ENCODE measurements at places on chromosomes 2 and 18.

DNA sequence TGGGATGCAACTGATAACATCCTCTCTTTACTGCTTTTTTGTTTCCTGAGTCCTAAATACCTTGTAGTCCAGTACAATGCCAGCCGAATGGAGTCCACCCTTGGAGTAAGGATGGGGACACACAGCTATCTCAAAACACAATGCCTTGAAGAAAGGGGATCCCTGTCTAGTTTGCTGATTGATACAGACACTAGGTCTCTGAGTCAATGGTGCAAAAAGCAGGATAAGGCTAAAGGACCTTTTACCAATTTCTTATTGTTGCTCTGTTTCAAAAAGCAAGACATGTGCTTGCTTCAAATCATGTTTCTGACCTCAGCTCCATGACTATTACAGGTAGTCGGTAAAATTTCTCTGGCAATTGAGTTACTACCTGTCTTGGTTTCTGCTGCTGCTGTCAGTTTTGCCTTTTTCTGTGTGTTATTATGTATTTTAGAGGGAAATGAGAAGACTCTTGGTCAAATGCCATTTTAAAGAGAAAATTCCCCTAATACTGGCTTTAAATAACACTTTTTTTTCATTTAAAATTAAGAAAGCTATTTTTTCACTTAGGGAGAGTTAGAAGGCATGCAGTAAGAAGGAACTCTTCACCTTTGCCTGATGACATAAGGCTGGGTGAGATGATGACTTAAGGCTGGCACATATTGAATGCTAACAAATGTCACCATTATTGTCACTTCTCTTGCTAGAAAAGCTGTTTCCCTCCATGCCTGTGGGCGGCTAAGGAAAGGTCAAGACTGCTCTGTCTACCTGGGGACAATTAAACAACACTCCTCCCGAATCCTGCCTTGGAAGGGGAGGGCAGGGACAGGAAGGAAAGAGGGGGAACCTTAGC, 4.9 kb upstream of the FIGLA start:
- DNase-seq, result no peak

GRCh38 chr2:21441442-21441841, 317.7 kb downstream of the TDRD15 start:
- no peak for DNase-seq

DNA sequence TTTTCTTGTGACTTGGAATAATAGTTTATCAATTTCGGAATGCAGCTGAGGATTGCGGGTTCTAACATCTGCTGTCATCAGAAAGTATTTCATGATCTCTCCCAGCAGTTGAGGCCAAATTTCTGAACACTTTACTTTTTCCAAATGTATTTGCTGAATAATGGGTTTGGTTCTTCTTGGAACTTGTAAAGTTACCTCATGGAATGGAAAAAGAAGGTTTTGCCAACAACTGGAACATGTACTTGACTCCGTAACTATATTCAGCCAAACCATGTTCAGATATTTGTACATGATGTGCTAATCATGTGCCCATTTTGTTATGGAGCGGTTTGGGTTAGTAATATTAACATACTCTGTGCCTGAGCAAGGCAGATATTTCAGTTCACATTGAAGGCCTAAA, 119.6 kb downstream of the LCLAT1 start:
- DNase-seq, result no peak

- DNase-seq, result no peak
Measured at GRCh38 chr18:6207941-6208340, 206.8 kb downstream of the L3MBTL4 start.

GRCh38 chr2:98847853-98848252, 88.2 kb downstream of the CRACDL start:
- DNase-seq, result no peak

DNA sequence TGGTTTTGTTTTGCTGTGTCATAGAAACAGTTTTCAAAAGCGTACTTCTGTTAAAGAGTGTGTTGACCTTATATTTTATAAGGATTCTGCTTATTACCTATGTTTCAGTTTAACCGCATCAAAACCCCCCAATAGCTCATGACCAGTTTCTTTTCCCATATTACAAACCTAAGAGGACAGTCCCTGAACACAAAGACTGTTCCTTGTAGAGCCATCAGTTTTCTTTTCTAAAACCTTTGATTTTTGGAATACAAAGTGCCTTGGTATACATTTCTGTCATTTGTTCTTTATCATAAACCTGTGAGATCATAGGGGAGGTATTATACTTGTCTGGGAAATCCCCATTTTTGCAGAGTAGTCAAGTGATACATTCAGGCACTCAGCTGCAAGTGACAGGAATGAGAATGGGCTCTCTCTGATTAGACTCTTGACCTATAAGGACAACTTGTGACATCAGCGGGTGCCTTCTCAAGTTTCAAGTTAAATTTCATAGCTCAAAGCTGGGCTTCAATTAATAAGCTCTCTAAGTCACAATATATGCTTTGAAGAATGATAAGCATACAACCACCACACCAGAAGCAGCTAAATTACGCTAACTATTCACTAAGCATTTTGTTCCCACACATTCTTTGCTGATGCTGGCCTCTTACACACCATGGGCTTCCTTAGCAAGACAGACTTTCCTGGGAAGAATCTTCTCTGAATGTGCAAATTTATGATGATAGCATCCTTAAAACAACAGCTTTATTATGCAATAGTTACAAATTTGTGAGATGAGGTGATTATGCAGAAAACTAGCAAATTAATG, 97.5 kb upstream of the CD302 start:
- no peak for DNase-seq

- DNase-seq, result no peak
Measured at GRCh38 chr2:1488851-1489250, 75.6 kb downstream of the TPO start.

GRCh38 chr2:189440644-189440946, 679 bp upstream of the WDR75 start:
- no peak for DNase-seq

DNA sequence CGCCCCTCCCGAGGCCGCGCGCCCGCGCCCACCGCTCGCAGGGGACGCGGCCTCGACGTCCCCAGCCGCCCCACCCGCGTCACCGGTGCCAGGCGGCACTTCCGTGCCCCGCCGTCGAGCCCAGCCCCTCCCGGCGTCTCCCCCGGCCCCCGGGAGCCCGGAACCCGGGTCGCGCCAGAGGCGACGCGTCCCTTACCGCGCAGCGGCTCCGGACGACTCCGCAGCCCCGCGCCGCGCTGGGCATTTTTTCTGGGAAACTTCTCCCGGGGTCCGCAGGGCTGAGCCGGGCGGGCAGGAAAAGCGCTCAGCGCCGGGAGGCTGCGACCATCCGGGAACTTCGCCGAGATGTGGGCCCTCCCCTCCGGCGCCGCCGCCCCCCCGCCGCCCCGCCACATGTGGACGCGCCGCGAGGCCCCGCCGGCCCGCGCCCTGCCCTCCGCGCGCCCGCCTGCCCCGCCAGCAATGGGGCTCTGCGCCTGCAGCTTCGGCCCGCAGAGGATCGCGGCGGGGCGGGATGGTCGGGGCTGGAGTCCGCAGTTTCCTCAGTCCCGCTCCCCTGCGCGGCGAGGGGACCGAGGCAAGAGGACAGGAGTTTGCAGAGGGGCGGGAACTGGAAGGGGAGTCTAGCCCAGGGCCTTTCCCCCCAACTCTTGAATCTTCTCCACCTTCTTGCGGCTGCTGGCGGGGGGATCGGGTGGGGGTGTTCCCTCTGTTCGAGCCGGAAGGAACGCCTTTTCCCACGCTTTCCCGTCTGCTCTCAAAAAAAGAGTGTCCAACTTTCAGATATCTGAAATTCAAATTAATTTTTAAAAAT, 81.5 kb downstream of the CHRNA1 start:
- DNase-seq, result peak; percentile 57

- no peak for DNase-seq
Measured at GRCh38 chr2:234502919-234503285, 6.0 kb upstream of the ARL4C start.

Measured in activated gamma-delta T cell treated with Interleukin-2 at 50 U/mL for 16 hours (primary cell).